ENCODE measurements at places on chromosomes 5 and 9. TPM values are rescaled to one million over a fixed set of nuclear protein-coding genes. Genes with fewer than 3 reads are reported as not detected.

The FOXI1 gene
- total RNA-seq = not detected

DNA sequence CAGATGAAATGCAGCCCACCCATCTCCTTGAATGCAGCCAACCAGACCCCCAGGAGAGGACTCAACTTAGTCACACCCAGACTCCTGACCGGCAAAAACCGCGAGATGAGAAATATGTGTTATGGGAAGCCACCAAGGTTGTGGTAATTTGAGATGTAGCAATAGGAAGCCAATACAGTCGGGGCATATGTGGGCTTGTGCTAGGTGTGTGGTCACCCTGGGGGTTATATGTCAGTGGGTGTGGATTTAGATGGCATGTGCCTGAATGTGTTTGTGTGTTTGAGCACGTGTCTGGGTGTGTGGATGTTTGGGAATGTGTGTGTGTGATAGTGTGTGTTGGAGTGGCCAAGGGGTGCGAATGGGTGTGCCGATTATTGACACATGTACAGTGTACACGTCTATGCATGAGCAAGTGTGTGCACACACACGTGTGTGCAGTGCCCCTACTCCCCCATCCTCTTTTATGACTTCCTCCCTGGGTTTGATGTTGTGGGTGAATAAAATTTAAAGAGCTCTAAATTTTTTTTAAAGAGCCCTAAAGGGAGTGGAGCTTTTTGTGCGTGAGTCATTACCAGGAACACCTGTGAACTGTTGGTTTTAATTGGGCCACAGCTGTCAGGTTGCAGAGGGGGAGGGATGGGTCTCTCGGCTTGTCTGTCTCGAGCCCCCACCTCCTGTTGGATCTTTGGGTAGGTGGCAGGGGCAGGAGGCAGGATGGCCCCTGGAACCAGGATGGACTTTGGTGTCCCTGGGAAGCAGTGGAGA is 86.8 kb downstream of the LHX2 start:
- DNase-seq = no peak
- H3K36me3 ChIP-seq = no peaks in the 10 kb centered on the region
- H3K27me3 ChIP-seq = peaks cover 60% of the 10 kb centered on the region
- H3K27ac ChIP-seq = no peak overlapping the region
- no peak overlapping the region for H3K4me3 ChIP-seq

GRCh38 chr9:108117795-108118194 is 628.2 kb upstream of the KLF4 start:
- H3K4me1 ChIP-seq = no peaks in the 10 kb centered on the region
- H3K4me3 ChIP-seq = no peak overlapping the region
- DNase-seq = no peak
- H3K36me3 ChIP-seq = no peaks in the 10 kb centered on the region
- no peak overlapping the region for H3K27ac ChIP-seq
- no peaks in the 10 kb centered on the region for H3K27me3 ChIP-seq

- H3K36me3 ChIP-seq = no peaks in the 10 kb centered on the region
- H3K27me3 ChIP-seq = no peaks in the 10 kb centered on the region
- H3K4me3 ChIP-seq = no peak overlapping the region
- no peaks in the 10 kb centered on the region for H3K4me1 ChIP-seq
These were observed 127.8 kb upstream of the CCDC180 start for GRCh38 chr9:97179616-97180015.
